ENCODE measurements at places on chromosomes 6 and 20. TPM values are rescaled to one million over a fixed set of nuclear protein-coding genes. Genes with fewer than 3 reads are reported as not detected.

MYO6 gene
- total RNA-seq: 25.5 TPM

SLC35D3 gene
- total RNA-seq: 0.33 TPM

RSPO3 gene
- 4.0 TPM for total RNA-seq

TCFL5 gene
- total RNA-seq: 12.3 TPM

CRISP2 gene
- 0.44 TPM for total RNA-seq

OR2B3 gene
- not detected for total RNA-seq

TFAP2D gene
- not detected for total RNA-seq

KCNK16 gene
- not detected for total RNA-seq

Data from spinal cord (tissue), 10 donors.